ENCODE measurements at places on chromosomes 11 and 22.
A peak's percentile ranks its signal among the peaks of the same experiment; 100 is the strongest.

GRCh38 chr11:96154802-96155520 is 188.0 kb downstream of the MAML2 start:
- no peak for DNase-seq

DNA sequence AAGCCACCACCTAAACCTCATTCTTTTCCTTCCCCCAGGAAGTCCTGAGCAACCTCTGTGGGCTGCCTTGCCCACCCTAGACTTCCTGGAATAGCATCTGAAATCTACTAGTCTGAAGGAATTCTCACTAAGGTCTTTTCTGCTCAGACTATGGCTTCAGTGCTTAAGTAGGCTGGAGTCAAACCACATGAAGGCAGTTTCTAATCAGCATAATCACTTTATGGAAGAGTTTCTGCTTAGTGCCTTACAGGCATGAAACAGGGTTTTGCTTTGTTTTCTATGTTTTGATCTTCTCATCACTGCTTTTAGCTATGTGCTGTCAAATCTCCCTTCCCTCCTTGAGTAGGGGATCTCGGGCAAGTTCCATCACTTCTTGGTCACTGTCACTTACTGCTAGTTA is 117.7 kb downstream of the WT1 start:
- DNase-seq = no peak

- DNase-seq = no peak
Observed at GRCh38 chr22:39466228-39467006, 9.6 kb downstream of the MGAT3 start.

DNA sequence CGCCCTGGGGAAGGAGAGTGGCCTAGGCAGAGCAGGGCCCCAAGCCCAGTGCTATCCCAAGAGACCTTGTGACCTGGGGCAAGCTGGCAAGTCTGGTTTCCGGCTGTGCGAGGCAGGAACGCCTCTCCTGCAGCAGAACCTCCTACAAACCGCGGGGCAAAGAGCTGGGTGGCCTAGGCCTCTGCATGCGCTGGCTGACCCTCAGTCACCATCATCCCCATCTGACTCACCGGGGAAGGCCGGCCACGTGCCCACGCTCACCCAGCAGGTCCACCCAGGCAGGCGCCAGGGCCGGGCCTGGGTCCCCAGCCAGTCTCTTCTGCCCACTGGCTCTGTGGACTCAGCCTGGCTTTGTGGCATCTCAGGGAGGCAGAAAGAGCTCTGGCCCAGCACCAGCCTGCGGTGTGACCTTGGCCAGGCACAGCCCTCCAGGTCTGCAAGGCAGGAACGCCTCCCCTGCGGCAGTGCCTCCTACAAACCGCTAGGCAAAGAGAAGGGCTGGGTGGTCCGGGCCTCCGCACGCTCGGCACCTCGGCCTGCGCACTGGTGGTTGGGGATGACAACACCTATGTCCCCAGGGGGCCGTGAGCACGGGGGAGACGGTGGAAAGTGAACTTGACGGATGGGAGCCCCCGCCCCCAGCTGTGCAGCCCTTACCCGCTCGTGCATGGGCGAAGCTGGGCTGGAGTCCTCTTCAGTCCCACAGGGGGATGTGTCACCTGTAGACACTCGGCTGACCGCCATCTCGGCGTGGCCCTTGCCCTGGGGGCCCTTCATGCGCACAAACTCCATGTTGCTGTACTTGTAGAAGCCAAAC is 38.2 kb downstream of the KIAA0930 start:
- DNase-seq = no peak

DNA sequence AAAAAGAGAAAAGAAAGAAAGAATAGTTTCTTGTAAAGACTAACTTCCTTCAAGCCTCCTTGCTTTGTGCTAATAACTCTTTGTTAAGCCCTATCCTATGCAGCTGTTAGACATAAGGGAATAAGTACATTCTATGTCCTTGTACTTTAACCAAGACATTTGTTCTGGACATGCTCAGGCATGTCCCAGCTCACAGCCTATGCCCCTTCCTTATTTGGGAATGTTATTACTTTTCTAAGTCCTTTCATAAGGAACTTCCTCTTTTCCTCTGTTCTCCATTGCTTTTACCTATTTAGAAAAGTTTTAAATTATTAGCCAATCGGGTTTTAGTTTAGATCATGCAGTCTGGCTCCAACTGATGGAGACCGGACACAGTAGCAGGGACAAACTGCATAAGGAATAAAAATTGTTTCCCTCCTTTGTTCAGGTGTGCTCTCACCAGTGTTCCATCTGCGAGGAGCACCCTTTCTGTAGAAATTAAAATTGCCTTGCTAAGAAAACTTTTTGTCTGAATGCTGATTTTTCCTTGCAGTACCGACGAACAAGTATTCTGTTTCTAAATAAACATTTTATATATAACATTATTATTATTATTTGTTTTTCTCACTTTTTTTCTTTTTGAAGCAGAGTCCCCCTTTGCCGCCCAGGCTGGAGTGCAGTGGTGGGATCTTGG is 21.6 kb upstream of the SPINDOC start:
- DNase-seq = no peak

- no peak for DNase-seq
Observed at GRCh38 chr22:39410264-39410663, 10.7 kb downstream of the TAB1 start.

DNA sequence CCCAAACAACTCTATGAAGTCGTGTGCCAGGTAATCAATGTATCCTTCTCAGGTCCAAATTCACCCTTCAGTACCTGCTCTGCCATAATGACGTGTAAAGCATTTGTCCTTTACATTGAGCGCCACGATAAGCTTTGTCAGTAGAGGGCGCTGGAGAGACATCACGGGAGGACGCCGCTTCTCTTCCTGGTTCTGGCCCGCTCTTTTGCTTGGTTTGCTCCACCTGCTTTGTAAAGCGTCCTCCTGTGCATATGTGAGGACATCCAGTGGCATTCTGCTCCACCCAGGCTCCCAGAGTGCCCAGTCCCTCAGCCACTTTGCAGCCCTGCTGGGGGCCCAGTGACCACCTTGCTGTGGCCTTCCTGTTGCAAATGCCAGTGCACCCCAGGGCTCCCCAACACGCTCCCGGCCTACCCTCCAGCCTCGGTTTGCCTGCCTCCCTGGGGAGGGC is 61.1 kb downstream of the WT1 start:
- no peak for DNase-seq

- DNase-seq = no peak
Observed at GRCh38 chr11:95102733-95103132, 13.1 kb downstream of the ENDOD1 start.

DNA sequence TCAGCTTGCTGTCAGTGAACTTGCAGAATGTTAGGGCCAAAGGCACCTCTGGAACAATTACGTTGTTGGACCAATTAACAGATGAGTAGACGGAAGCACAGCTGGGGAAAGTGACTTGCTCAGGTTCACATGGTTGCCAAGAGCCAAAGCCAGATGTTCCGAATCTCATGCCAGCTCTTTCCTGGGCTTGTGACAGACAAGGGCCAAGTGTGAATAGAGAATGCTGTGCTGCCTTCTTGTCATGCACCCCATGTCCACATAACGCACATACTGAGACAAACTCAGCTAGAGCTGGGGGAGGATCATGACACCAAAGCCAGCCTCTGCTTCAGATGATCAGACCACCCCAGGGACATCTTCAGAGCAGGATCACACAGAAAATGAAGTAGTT is 616.3 kb downstream of the INSC start:
- no peak for DNase-seq

DNA sequence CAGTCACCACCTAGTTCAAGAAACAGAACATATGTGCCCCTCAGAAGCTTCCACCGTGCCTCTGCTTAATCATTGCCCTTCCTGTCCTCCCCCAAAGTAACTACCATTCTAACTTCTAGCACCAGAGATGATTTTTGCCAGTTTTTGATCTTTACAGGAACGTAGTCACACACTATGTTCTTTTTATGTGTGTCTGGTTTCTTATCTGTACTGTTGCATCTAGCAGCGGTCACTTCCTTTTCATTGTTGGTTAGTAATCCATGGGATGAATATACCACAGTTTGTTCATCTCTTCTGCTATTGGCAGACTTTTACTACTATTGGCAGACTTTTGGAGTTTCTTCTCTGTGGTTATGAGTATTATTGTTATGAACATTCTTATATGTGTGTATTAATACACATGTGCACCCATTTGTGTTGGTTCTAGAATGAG is 34.6 kb downstream of the SPECC1L start:
- no peak for DNase-seq

- DNase-seq = peak; percentile 61
Observed at GRCh38 chr22:23069502-23070357, 589 bp upstream of the GNAZ start.

DNA sequence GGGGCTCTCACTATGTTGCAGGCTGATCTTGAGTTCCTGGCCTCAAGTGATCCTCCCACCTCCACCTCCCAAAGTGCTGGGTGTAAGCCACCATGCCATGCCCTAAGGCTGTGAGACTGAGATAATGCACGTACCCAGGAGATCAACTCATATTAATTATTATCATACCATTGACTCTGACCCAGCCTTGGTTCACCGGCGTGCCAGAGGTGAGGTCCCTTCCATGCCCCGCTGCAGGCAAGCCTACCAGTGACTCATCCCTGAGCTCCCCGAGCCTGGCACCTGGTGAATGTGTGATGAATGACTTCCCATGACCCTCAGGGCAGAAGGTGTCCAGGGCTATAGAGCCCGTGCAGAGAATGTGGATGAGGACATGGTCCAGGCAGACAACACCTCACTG is 12.1 kb downstream of the GAL3ST1 start:
- DNase-seq = no peak

GRCh38 chr11:43866520-43866919 is 14.1 kb upstream of the ALKBH3 start:
- DNase-seq = no peak

- no peak for DNase-seq
Observed at GRCh38 chr11:77127920-77128691, at the start of gene MYO7A. MYO7A (plus strand) TSS chr11:77128246; CDS start chr11:77130635, 2,389 bp downstream.

DNA sequence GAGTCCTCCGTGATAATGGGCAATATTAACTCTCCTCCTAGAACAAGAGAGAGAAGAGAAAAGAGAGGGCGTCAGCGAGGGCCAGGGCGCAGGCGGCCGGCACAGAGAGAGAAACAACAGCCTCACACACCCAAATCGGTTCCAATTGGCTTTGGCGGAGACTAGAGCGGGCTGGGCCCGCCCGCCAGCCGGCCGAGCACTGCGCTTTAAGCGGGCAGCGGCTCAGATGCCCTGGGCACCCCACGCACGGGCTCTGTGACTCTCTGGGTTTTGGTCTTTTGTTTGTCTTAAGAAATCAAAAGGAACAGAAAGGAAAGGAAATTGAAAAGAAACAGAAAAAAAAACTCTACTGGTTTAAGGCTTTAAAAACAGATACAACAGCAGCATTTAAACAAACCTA is 17.0 kb downstream of the SLC22A12 start:
- DNase-seq = no peak

GRCh38 chr11:1532606-1533341 is 39.3 kb downstream of the DUSP8 start:
- no peak for DNase-seq

- DNase-seq = no peak
Observed at GRCh38 chr11:109085708-109086373, 336.1 kb upstream of the C11orf87 start.

DNA sequence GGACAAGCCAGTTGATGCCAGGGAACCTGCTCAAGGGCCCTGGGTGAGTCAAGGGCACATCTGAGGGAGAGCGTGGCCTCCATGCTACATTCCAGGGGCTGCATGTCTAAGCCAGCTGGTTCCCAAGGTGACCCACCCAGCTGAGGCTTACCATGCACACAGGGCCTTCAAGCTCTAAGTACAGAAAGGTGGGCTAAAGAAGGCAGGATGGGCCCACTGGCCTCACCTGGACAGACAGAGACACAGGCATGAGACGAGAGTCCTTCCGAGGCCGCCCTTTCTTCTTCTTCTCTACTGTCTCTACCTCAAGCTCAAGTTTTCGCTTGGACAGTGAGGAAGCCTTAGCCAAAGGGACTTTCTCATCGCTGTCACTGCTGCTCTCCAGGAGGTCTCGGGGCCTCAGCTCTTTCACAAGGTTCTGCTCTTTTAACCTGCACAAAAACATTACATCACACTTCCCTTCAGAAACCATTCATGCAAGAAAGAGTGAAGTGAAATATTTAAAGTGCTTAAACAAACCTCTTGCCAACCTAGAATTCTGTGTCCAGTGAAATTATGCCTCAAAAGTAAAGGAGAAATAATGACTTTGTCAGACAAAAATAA is 69.9 kb downstream of the HIRA start:
- DNase-seq = no peak

DNA sequence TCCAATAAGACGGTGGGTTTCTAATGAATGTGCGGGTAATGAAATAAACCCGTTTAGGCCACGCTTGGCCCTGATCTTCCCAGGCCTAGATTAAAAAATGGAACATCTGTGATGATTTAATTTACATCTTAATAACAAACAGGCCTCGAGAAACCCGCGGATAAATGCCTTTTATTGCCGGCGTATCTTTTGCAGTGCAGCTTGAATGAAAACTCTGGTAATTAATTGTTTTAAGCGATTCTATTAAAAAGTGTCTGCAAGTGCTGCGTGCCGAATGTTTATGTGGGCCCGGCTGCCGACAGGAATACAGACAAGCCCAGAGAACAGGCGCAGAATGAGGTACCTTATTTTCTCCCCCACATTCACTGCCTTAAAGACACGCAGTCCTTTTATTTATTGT is 420.7 kb downstream of the MN1 start:
- DNase-seq = no peak

DNA sequence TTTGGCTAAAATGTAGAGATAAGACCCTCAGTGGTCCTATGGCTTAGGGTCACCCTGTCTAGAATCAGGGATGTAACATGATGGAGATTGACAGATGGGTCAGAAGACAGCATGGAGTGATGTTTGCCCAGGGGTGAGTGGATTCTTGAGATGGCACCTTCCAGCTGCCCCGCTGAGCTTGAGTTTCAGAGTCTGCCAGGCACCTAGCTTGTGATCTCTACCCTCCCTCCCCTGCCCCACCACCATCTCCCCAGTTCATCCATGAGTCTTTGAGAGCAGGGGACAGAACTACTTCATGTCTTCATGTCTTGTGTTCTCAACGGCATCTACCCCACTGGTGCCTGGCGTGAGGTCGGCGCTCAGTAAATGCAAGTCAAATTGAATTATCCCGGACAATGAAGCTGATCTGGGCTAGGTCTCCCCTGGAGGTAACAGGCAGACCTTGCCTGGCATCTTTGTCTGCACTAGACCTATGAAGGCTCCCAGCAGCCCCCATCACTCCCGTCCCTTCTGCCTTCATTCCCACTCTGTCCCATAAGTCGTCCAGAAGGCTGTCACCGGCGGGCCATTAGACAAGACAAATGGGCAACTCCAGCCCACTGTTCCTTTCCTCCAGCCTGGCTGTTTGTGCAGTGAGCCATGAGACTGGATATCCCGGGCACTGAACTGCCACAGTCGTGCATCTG is 239.2 kb upstream of the TBCEL start:
- DNase-seq = no peak

DNA sequence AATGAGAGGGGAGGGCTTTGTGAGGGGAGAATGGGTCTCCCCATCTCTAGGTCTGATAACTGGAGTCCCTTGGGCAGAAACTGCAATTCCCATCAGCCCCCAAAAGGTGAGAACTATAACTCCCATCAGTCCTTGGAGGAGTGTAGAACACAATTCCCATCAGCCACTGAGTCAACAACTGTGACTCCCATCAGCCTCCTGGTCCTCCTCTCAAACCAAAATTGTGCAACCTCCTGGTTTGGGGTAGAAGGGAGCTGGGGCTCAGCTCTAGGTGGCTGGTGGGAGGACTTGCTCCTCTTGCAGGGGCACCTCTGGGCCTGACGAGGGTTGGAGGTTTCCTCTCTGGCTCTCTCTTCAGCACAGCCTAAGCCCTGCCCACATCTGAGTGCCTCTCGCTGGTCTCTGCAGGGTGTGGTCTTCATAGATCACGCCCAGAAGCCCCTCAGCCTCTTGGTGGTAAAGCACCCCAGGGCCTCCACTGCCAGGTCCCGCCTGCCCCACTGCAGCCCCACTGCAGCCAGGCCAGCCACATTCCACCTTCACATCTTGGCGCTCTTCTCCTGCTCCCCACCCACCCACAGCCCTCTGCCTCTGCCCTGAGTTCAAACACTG is 18.5 kb downstream of the SLC22A12 start:
- no peak for DNase-seq
